ENCODE measurements at places on chromosomes 2 and 18.

GRCh38 chr2:76193089-76193488 lies 482.4 kb upstream of the GCFC2 start:
- no peak for DNase-seq

GRCh38 chr2:173874894-173875237 lies 90.3 kb downstream of the SP3 start:
- DNase-seq, result peak; percentile 39

GRCh38 chr2:183260527-183260926 lies 136.3 kb downstream of the NUP35 start:
- no peak for DNase-seq

DNA sequence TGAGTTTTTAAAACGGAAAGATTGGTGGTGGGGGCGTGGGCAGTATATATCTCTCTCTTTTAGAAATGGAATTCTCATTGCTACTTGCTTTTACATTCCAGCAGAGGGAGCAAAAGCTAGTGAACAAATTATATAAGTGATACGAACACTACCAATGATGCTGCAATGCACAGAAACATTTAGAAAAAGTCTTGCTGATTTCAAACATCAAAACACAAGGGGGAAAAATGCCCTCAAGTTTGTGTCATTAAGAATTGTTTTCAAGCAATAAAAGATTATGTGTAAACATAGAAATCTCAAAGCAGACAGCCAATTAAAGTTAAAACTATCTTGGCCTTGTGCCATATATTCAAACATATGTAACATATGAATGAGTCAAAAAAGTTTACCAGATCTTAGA lies 296.3 kb upstream of the KCNJ3 start:
- DNase-seq, result no peak

DNA sequence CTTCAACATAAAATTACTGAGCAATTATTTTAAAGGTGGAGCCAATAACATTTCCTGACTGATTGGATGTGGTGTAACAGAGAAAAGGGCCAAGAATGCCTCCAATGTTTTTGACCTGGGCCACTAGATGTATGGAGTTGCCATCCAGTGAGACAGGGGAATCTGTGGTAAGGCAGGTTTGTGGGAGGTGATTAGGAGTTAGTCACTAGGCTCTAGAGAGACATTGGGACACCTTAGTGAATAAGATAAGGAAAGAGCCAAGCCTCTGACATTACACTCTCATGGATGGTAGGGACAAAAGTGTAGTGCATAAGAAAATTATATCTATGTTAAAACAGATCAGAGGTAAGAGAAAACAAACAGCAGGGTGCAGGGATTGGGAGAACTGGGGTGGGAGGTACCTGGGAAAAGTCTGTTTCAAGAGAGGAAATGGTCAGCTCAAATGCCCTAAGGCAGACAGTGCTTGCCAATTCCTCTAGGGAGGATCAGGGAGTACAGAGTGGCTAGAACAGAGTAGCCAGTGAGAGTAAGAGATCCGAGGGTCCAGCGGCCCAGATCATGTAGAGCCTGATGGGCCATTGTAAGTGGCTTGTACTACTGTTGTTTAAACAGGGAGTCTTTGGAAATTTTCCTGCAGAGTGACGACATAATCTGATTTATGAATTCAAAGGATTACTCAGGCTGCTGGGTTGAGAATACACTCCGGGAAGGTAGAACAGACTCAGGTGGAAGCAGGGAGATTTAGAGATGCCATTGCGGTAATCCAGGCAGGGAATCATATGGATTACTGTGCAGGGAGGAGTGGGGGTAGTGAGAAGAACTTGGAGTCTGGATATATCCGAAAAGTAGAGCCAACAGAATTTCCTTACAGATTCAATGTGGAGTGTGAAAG lies 45.7 kb upstream of the CUL3 start:
- no peak for DNase-seq

- no peak for DNase-seq
Observed at GRCh38 chr18:23530195-23530594, 26.9 kb downstream of the RMC1 start.

DNA sequence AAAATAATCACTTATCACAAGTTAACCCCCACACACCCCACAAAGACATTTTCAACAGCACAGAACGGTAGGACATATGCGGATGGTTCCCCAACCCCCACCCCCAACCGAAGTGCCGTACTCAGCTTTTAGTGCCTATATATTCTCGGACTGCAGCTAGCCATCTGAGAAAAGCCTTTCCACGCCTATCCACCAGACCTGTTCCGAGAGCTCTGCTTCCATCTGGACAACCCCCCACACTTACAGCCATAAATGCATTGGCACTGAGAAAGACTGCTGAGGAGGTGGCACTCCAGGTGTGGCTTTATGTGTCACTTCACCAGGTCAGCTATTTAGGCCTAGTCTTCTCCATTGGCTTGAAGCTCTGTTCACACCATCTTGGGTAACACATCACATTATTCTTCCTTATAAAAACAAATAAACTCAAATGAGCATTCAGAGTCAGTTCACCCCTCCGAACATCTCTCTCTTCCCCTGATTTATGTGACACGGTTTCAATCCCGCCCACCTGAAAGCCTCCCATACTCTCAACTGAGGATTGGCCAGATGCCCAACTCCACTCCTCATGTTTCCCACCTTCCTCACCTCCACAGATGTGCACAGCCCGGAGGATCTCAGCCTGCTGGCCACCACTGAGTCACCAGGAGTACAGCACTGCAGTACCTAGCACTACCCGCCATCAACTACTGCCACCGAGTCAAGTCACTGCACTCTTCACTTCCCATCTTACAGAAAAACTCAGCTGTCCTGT lies 127.4 kb downstream of the CACNB4 start:
- no peak for DNase-seq

DNA sequence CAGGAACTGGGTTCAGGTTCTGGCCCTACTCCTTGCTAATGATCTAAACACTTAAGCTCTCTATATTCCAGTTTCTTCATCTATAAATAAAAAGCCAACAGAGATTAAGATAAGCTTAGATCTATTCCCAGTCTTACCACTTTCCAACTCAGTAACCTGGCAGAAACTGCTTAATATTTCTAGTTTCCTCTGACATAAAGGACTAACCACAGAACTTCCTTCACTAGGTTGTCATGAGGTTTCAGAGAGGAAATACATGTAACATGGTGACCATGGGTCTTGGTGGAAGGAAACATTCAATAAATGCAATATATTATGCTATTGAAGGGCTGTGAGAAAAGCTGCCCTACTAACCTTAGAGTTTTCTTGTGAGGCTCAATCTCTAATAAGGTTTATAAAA lies 114.4 kb upstream of the PDE1A start:
- no peak for DNase-seq

GRCh38 chr2:154693741-154694340 lies 4.7 kb upstream of the KCNJ3 start:
- no peak for DNase-seq

GRCh38 chr2:149537092-149537726 lies 50.4 kb downstream of the MMADHC start:
- no peak for DNase-seq

DNA sequence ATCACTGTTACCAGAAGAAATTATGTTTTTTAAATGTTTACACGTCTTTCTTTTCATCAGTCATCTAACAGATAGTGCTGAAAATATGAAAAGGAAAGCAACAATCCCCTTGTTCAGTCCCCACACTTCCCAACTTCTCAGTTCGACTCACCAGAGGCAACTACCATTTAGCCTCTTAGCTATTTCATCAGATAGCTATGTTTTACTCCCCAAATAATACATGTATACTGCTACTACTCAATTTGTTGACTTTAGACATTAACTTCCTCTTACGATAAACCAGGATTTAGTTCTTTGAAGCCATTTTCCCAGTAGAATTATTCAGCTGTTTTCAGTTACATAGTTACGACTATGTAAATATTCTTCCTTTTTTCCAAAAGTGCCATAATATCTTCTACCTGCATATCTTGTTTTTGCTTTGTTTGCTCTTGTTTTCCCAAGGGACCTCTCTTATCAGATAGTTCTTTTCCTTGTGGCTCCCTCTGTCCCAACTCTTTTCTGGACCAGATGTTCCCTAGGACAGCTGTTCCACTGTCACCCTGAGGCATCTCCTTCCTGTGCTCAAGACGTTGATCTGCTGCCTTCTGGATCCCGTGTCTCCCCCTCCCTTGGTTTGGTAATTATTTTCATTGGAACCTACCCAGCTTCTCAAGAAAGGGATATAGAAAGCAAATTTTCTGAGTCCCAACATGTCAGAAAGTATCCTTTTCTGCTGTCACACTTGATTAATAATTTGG lies 289.3 kb upstream of the TANK start:
- no peak for DNase-seq

DNA sequence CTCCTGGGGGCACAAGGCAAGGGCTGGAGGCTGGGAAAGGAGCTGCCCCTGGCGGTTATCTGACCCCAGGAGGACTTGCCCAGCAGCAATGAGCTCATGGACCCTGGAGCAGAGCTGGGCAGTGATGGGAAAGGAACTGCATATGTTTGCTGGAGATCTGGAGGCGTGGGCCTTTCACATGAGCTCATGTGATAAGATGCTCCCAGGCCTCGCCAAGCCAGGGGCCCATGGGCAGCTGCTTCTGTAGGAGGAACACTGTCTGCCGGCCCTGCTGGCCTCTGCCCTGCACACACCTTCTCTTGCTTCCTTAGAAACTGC lies 9.0 kb upstream of the NPPC start:
- DNase-seq, result no peak

DNA sequence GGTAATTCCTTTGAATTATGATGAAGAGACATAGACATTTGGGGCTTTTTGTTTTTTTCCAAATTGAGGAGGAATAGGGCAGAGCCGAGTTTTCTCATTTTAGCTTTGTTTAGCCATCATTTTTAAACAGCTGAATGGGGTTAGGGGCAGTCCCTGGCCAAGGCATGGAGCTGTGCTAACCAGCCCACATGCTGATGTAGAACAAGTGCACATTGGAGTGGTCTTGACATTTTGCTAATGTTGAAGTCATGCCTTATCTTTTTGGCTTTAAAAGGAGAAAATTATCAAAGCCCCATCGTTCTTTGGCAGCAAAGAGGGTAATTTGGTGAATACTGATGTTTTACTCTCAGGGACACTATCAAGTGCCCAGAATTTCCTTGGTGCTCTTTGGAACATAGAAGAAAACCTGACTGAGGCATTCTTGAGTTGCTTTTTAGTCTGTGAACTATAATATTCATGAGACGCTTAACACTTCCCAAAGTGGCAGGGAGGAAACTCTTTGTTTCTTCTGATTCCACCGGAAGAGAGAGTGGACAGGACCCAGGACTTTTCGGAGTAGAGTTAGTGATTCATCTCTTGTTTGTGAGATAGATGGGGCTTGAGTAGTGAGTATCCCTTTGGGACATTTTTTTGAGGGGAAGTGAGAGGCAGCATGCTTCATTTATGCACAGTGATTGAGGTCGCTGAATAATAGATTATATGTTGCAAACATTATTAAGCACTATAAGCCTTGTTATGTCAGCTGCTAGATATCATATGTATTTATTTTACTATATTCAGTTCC lies 45.0 kb downstream of the MTA3 start:
- DNase-seq, result no peak

- no peak for DNase-seq
Observed at GRCh38 chr2:100292022-100292580, 30.2 kb downstream of the LONRF2 start.

DNA sequence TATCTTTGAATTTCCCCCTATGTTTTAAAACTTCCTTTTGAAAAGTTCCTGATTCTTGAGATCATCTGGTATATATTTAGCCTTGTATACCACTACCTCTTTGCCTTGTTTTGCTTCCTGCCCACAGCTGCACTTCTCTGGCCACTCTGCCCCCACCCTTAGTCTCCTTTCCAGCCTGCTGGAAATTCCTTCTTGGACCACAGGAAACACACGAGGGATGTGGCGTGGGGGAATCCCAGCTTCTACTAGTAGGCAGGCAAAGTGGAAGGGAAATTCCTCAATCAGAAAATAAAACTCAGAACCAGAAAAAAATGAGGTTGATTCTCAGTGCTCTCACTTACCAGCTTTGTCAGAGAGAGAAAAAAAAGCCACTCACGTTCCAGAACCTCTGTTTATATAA lies 13.4 kb downstream of the IL18RAP start:
- DNase-seq, result no peak

DNA sequence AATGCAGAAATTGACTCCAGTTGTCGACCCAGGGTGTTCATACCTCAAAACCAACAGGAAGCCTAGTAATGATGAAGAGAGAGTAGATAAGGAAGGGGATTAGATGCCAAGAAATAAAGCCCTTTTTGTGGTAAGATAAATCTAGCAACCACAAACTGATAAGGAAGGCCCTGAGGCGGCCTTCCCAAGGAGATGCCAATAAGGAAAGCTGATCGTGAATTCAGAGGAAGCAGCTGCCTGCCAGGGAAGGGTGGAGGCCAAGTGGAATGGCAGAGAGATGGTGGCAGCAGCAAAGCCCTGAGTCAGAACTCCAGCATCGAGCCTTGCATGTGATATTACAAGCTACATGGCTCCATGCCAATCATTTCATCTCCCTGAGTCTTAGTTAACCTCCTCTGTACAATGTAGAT lies 126.3 kb downstream of the IRS1 start:
- DNase-seq, result no peak

- DNase-seq, result no peak
Observed at GRCh38 chr2:213046431-213046830, 105.0 kb downstream of the IKZF2 start.

- DNase-seq, result no peak
Observed at GRCh38 chr2:70797506-70797905, 7.1 kb upstream of the FIGLA start.

DNA sequence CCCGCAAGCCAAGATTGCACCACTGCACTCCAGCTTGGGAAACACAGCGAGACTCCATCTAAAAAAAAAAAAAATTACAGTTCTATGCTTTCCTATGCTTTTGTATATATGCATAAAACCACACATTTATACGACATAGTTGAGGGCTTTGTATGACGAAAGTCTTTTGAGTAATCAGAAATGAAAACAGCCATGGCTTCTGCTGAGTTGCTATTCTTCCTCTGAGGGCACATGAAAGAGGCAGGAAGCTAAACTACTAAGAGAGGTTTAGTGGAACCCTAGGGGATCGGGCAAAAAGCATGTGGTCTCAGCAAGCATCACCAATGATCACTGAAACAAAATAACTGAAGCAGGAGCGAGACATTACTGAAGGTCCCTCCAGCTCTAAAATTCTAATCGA lies 99.6 kb downstream of the ZAP70 start:
- no peak for DNase-seq

GRCh38 chr2:178449700-178450523 lies 1.1 kb downstream of the PRKRA start:
- DNase-seq, result no peak
